ENCODE measurements at places on chromosomes 6 and 20. TPM values are rescaled to one million over a fixed set of nuclear protein-coding genes. Genes with fewer than 3 reads are reported as not detected.

- DNase-seq = no peak
These were observed 128.3 kb downstream of the TSHZ2 start for GRCh38 chr20:53100476-53100911.

- peak; percentile 59 for DNase-seq
These were observed 58.7 kb upstream of the SLC2A12 start for GRCh38 chr6:134111062-134111677.

DNA sequence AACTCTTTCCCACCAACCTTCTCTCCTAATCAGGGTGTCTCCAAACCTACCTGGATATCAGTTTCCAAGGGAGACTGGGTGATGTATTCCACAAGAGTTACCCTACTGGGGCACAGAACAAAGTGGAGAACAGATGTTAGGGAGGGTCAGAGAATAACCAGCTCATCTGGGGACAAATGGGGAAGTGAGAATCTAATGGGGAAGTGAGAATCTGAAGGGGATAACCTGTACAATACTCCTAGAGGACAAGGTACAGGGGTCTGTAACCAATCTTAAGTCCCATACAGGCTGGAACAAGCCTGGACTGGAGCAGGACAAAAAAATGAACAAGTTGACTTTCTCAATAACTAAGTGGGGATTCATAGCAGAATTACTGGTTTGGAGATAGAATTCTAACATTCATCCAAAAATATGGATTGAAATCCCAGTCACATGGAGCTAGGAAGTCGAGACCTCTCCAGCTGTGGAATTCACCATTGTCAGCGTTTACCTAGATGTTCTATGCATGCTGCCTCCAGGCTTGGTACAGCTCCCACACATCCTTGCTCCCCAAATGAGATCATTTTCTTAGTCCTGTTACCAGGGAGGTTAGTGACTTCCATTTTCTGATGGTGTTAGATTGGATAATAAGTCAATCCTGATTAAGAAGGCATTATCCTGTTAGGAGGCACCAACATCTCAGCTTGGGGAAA lies 214.8 kb upstream of the MOCS1 start:
- DNase-seq = no peak

DNA sequence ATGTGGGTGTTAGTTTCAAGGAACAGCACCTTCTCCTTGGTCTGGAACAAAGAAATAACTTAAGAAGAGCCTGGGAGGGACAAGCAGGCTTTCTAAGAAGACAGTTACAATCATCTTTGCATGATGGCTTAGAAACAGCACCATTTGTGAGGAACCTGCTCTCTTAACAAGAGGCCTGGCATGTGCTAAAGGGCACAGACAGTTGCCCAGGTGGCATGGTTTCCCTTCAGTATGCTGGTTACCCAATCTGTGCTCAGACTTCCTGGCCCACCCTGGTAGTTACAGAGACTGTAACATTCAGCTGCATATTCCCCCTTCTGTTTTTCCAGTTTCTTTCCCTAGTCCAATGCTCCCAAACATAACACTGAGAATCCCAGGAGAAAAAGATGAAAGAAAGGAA lies 84.0 kb downstream of the CHD6 start:
- no peak for DNase-seq

The GMPR gene
- total RNA-seq = 2.0 TPM
